Hair follicular keratinocyte (primary cell): ENCODE measurements at places on chromosomes 2 and 18. TPM values are rescaled to one million over a fixed set of nuclear protein-coding genes. Genes with fewer than 3 reads are reported as not detected.

Gene TOGARAM2
- not detected in 2 replicates for total RNA-seq

Gene FBXO15
- total RNA-seq, result not detected in 2 replicates

Gene TMEM237
- total RNA-seq, result 37.4 and 48.0 TPM in 2 replicates

Gene AQP12B
- not detected in 2 replicates for total RNA-seq

Gene HOXD12
- total RNA-seq, result not detected in 2 replicates

Gene TAF4B
- total RNA-seq, result 7.1 and 7.8 TPM in 2 replicates

Gene GPR45
- total RNA-seq, result not detected in 2 replicates

Gene CNDP1
- total RNA-seq, result not detected in 2 replicates
